ENCODE measurements at places on chromosomes 16 and 17.

DNA sequence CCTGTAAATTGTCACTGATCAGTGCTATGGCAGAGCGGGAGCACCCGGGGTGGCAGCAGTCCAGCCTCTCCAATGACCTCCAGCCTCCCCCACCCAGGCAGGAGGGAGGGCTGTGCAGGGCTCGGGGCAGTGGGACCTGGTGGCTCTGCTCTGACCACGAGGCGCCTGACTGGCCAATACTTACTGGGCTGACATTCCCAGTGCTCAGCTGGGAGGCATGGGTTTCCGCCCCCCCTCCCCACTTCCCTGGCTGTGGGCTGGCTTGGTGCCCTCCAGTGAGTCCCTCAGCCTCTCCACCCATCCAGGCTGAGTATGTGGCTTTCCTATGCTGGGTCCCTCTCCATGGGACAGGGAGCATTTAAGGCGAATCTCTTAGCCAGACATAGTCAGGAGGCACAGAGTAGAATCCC is 2.7 kb downstream of the SOCS3 start:
- no peak for DNase-seq

GRCh38 chr17:80871341-80871740 is 120.3 kb upstream of the CHMP6 start:
- DNase-seq, result peak; percentile 45

DNA sequence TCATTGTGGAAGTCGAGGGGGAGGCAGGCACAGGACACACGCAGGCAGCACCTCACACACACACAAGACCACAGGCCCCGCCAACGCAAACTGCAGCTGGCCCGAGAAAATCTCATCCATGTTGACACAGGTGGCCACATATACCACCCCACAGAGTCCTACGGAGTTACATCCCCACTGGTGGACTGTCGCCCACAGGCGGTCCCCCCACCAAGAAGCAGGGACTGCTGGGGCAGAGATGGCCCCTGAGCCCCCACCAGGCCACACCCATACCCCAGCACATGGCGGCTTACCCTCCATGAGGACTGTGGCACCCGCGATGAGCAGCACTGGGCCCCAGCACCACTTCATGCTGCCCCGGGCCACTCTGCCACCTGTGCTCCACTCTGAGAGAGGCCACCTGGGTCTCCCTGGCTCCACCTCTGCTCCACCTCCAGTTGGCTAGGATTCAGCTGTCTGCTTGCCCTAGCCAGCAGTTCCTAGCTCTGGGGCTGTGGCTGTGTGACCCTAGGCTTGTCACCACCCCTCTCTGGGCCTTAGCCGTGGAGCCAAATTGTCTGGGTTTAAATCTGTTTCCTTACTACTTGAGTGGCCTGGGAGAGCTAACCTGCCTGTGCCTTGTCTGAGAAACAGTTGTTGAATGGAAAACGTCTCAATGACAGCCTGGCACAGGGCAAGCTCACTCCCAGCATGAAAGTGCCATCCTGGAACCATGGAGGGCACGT is at the start of gene PRSS53:
Gene PRSS53, minus strand, starts transcription at position 485 of the 725 bp plus-strand sequence. Its CDS starts 134 bp downstream, at position 351.
- DNase-seq, result no peak

DNA sequence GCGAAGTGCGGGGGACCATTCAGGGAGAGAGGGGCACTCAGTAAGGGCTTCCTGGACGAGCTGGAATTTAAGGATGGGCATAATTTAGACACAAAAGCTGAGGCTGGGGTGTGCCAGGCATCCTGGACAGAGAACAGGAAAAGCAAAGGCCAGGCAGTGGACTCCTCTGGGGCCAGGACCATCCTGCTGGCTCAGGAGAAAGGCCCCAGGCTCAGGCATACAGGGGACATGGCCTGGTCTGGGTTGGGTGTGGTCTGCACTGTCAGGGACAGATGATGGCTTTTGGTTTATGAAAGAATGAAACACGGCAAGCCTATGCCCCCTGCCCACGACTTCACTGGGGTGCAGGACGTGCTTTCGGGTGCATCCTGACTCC is 48.9 kb upstream of the DOC2B start:
- no peak for DNase-seq

- DNase-seq, result peak; percentile 17
These were observed 562 bp downstream of the USP31 start for GRCh38 chr16:23148513-23149266.

- no peak for DNase-seq
These were observed 653.1 kb upstream of the SOX9 start for GRCh38 chr17:71467719-71468118.

DNA sequence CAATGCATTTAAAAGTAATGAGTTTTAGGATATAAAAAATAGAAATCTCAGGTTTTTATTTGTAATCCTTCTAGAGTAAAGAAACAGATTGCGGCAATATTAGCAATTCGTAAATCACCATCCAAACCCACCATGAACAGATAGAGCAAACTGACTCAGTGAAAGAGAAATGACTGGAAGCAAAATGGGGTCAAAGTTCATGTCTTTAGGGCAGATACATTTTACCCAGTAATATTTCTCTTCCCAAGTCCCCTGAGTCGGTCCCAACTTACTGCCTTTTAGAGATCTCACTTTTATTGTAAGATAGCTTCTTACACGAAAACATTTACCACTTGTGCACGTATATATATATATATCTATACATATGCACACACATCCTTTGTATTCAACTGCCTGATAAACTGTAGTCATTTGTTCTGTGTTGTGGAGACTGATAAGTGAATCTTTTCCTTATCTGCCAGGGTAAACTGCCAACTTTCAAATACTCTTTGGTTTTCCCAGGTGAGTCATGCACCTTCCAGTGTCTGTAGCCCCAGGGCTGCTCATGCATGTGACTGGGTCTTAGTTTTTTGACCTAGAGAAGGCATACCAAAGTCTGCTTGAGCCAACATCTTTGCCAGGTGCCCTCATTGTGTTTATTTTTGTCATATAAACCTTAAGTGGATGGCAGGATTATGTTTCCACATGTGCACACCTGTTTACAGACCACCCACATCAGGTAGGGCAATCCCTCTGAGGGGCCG is 7.8 kb upstream of the IRF8 start:
- no peak for DNase-seq

DNA sequence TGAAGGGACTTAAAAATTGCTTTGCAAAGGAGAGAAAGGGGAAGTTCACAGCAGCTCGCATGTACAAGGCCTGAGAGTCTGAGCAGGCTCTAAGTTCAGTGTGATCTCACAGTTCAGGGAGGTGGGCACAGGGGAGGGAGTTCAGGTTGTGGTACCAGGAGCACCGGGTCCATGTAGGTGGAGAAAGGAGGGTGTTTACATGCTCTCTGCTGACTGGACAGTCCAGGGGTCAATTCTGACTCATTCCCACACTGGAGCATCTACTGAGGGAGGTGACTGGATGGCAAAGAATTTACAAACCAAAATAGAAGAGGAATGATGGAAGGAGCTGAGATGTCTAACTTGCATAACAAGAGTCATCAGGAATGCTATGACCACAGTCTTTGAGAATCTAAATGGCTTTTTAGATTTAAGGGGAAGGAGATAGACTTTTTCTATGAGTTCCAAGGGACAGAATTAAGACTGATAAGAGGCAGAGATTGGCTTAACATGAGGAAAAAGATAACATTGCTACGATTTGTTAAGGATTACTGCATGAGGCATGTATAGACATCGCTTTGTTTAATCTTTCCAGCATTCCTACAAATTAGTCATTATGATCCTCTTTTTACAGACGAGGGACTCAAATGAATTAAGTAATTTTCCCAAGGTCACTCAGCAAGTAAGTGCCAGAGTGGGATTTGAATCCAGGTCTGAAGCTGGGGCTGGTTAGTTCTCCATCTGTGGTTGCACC is 29.9 kb downstream of the MIS12 start:
- DNase-seq, result no peak

DNA sequence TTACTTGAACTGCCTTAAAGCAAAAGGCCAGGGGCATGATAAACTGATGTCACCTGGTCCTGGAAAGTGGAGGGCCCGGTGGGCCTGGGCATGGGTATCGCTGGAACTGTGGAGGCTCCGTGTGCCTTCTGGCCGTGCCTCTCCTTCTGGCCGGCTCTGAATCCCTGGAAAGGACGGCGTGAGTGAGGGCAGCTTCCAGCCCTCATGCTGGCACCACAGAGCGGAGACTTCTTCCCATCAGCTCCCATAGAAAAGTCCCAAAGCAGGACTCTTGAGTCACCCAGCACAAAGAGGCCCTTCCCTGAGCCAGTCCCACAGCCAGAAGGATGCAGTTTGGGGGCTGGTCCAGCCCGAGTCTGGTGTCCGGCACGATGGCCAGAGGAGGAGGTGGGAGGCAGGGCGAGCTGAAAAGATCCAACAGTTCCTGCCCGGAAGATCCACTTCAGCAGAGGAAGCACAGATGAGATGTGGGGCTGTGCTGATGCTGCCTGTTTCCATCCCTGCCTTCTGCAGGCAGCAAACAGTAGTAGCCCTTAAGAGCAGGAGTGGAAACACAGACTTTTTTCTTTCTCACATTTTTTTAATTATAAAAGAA is 7.8 kb downstream of the GAA start:
- DNase-seq, result no peak

GRCh38 chr17:30256756-30257506 is 21.4 kb upstream of the SLC6A4 start:
- DNase-seq, result no peak

GRCh38 chr17:4854111-4854681 is 21.1 kb downstream of the MINK1 start:
- DNase-seq, result no peak

DNA sequence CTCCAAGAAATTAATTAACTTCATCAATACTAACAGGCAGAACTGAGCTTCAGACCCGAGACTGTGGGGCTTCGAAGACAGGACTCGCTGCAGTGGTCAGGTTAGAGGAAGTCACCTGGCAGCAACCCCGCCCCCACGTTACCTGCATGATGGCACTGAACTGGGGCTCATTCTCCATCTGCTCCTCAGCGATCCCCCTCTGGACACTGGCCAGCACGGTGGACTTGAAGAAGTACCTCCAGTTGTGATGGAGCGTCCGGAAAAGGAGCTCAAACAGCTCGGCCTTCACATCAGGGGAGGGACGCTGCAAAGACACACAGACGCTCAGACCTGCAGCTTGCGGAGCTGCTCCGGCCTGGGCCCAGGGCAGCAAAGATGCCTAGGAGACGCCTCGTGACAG is 40.9 kb upstream of the GSG1L start:
- DNase-seq, result no peak

GRCh38 chr17:12133183-12133582 is 112.5 kb downstream of the MAP2K4 start:
- no peak for DNase-seq

DNA sequence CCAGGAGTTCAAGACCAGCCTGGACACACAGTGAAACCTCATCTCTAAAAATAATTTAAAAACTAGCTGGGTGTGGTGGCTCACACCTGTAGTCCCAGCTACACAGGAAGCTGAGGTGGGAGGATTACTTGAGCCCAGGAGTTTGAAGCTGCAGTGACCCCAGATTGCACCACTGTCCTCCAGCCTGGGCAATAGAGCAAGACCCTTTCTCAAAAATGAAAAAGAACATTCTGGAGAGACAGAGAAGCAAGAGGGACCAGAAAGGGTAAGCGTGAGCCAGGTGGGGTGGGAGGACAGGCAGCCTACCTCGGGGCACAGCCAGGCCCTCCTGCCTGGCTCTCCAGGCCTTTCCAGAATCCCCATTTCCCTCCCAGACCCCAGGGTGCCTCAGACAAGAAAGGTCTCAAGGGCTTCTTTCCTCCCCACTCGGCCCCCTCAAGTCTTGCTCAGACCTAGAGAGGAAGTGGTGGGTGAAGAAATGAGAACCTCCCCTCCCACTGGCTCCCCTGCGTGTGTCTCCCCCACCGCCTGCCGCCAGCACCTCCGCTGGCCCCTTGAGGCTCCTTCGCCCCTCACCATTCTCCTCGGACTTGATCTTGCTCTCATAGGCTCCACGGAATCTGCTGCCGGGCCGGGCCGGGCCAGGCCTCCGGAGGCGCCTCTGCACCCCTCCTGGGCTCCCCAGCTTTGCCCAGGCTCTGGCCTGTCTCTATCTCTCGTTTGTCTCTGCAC is 503 bp downstream of the C16orf54 start:
- DNase-seq, result peak; percentile 83

GRCh38 chr16:17380613-17381012 is 90.1 kb downstream of the XYLT1 start:
- peak; percentile 89 for DNase-seq

DNA sequence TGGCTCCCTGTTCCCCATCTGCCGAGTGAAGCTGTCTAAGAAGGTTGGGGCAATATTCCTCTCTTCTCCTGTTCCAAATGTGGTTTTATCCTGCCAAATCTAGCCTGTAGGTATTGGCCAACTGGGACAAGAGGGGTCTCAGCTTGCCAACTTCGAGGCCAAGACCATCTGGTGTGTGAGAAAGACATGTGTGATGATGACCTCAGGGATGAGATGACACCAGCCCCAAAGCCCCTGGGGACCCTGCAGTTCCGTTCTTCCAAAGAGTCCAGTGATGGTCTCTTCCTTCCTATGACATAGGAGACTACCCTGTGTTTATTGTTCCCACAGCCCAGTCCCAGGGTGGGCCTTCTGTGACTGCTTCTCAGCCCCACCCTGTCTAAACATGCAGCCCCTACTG is 34.8 kb upstream of the ADAMTS18 start:
- no peak for DNase-seq

- no peak for DNase-seq
These were observed 279.0 kb downstream of the SOX9 start for GRCh38 chr17:72399608-72400487.

- no peak for DNase-seq
These were observed 4.1 kb downstream of the CALCOCO2 start for GRCh38 chr17:48834973-48835372.

DNA sequence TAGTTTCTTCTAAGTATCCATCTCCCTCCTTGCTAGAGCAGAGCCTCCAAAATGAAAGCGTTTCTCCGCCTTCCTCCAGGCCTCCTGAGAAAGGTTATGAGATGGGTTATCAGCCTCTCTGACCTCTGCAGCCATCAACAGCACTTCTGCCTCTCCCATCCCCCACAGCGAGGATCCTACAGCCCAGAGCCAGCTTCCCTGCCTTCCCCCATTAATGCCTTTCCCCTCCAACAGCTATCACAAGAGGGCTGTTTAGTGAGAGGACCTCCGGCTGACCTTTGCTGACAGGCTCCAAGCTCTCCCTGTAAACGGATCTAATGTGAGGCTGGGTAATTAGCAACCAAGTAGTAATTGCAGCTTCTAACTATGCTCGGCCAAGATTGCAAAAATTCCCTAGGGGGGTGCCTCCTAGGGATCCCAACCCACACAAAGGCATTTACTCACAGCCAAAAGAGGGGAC is 55.8 kb downstream of the ZFHX3 start:
- DNase-seq, result no peak

- no peak for DNase-seq
These were observed 228.3 kb upstream of the EEF2KMT start for GRCh38 chr16:5325932-5326331.

DNA sequence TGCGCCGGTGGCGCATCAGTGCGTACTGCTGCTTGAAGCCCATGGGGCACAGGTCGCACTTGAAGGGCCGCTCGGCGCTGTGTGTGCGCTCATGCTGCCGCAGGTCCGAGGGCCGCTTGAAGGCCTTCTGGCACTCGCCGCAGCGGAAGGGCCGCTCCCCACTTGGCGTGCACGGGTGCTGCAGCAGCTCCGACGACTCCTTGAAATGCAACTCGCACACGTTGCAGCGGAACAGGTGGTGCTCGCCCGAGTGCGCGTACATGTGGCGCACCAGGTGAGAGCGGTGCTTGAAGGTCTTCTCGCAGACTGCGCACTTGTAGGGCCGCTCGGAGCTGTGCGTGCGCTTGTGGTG is 3.3 kb downstream of the ZNF319 start:
- no peak for DNase-seq

All from inflammatory macrophage (primary cell).